ENCODE measurements at places on chromosomes 5 and 9.

GRCh38 chr9:4927043-4927471 lies 58.0 kb upstream of the JAK2 start:
- no peak for DNase-seq

- DNase-seq: no peak
Observed at GRCh38 chr5:122753500-122753899, 21.4 kb upstream of the SNX2 start.

DNA sequence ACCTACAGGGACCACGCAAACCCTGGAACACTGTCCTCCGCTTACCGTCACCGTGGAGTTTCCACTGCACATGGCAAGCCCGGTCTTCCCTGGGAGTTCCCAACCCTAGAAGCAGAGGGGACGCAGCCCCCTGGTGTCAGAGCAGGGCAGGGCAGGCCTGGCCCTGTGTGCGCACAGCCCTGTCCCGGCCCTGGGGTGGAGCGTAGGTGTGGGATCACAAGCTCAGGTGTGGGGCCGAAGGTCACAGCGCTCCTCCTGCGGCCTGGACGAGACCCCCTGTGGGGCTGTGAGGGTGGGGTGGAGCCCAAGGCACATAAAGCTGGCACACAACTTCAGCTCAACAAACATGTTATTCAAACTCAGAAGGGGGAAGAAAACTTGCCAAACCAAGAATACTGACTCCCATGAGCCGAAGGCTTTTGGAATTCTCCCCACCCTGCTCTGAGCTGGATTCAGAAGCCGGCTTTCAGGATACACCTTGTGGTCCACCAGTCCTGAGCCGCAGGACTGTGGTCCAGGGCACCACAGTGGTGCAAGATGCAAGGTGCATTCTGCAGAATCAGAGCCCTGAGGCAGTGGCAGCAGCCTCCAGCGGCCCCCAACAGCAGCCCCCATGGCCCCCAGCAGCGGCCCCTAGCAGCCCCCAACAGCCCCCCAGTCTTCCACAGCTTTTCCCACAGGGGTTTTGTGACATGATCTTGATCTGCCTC lies 11.8 kb upstream of the EXOC3 start:
- no peak for DNase-seq

DNA sequence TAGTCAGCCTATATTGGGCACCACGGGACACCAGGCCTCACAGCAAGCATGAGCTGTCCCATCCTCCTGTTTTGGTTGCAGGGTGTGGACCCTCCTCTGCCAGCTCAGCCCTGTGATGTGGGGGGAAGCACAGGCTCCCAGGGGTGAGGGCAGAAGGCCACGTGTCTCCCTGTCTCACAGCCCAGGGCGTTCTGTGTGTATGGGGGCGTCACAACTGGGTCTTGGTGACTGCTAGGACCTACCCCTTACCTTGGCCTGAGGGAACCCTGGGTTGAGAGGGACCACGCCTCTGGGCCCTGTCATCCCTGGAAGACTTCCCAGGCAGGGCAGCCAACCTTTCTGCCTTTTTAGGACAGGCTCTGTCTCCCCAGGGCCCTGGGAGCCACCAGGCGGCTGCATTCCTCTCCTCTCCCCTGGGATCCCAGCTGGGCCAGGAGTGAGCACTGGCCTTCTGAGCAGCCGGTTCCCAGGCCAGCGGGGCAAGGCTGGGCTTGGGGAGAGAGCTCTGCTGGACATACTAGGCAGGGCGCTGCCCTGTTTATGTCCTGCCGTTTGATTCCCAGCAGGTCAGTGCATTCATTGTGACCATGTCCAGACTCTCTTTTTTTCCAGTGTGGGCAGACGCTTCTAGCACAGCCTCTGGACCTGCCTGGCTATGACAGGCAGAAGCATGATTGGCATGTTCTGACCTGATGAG lies 97.4 kb downstream of the DAB2IP start:
- no peak for DNase-seq

GRCh38 chr9:3049636-3050035 lies 205.7 kb upstream of the PUM3 start:
- DNase-seq: no peak

- DNase-seq: no peak
Observed at GRCh38 chr5:55973296-55973695, 21.5 kb downstream of the IL6ST start.

DNA sequence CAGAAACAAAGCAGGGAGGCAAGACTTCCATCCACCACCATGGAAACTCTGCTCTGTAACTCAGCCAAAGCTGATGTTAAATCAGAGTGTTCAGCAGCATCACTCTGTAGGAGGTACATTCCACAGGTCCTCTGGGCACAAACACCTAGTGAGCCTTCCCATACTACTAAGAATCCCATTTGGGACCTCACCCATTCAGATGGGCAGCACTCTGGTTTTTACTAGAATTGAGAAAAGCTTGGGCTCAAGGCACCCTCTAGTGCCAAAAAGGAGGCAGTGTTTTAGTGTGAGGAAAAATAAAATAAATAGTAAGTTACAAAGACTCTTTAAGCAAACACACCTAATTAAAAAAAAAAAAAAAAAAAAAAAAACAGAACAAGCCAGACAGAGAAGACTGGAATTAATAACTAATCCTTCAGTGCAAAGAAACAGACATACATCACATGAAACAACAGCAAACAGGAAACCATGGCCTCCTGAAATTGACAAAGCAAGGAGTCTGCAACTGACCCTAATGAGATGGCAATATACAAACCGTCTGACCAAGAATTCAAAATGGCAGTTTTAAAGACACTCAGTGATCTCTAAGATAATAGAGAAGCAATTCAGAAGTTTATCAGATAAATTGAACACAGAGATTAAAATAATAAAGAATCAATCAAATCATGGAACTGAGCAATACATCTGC lies 159.5 kb downstream of the GNA14 start:
- no peak for DNase-seq

- no peak for DNase-seq
Observed at GRCh38 chr5:126777257-126777974, 480 bp downstream of the LMNB1 start.

DNA sequence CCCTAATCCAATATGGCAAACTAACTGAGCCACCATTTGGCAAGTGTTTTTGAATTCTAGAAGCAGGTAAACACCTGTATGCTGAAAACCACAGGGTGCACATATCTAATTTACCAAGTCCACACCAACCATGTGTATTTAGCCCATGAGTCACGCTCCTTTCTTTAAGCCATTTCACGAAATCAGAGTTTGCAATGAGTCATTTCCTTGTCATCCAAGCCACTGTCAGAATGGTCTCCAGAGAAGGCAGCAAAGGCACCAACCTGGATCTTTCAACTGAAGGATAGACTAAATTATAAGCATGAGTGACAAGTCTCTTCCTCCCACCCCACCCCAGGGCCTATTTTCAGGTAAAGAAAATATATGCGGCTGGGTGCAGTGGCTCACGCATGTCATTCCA lies 110.0 kb downstream of the PAX5 start:
- DNase-seq: peak; percentile 67

DNA sequence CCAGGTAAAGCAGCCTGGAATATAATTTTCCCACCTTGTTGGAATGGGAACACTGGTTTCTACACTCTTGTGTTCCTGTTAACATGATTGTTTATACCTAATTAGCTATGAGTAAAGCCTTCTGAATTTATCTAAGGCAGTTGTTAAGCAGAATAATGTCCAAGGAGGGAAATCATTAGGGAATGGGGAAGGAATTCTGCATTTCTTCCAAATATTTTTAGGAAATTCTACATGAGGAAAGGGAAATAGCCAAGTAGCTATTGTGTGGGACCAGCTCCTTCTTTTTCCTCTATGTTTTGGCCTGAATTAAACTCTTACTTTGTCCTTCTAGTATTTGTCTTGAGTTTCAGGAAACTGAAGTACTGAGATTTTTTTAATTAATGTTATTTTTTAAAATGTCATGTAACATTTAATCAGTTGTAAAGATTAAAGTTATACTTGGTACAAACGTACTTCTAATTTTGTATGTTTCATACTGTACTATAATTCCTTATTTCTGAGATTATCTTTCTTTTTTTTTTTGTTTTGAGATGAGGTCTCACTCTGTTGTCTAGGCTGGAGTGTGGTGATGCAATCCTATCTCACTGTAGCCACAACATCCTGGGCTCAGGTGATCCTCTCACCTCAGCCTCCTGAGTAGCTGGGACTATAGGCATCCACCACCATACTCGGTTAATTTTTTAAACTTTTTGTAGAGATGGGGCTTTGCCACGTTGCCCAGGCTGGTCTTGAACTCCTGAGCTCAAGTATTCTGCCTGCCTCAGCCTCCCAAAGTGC lies 28.5 kb downstream of the ANKDD1B start:
- DNase-seq: no peak
